Stimulated activated CD4-positive, alpha-beta T cell treated with anti-CD3 and anti-CD28 coated beads, Interleukin-1b, Interleukin-23, amount 100 ng/mL, for 48 hours (primary cell): ENCODE measurements at places on chromosomes 3 and 15.

DNA sequence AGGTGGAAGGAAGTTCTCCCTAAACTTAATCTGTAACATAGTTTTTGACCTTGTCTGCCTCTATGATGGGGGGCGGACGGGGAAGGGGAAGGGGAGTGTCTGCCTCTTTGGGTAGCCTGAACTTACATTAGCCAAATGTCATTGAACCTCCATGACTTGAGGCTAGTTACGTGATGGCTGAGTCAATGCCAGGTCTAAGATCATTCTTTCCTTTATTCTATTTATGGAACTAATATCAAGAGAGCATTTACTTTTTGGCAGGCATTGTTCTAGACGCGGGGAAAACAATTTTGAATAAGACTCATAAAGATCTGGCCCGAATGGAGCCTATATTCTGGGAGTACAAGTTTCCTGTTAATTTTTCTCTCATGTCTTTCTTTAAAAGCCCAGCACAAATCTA is 340.7 kb upstream of the C2CD4B start:
- no peak for DNase-seq

- DNase-seq, result no peak
Measured at GRCh38 chr3:119790369-119790768, 8.5 kb downstream of the NR1I2 start.

DNA sequence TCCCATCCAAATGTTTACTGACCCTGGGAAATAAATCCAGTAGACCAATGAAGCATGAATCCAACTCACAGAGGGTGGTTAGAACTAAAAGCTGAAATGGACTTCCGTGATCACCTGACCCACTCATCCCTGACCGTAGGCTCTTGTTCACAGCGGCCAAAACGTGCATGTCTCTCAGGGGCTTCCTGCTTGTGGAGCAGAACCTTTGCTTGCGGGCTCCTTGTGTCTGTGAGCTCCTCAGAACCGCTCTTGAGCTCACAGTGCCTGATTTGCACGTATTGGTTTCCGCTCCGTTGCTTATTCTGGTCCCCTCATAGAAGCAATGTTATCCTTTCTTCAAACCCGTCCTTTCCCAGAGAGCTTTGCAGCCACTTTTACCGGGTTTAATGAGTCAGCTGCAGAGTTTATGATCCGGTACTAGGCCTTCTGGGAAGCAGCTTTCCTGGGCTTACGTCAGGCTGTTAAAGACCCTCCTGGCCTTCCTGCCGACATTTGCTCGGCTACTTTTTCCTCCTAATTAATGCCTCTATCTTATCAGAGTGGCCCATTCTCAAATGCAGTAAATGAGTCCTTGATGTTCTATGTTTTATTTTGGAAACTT is 35.4 kb downstream of the LIPC start:
- no peak for DNase-seq

GRCh38 chr3:162992741-162993140 is 1496.1 kb downstream of the OTOL1 start:
- no peak for DNase-seq

DNA sequence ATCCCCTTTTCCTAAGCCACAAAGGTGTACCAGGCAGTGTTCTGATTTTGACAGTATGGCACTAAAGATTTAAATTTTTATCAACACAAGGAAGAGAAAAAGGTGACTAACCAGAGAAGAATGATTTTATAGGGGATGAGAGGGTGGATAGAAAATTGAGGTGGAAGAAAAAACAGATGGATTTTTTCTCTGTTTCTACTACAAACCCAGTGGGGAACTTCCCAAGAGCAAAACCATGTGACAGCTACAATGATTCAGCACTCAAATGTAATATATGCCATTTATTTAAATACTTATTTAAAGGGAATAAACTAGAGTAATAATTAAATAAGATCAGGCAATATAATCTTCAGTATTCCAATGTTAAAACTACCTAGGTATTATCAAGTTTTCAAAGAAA is 11.1 kb downstream of the DCUN1D1 start:
- no peak for DNase-seq

DNA sequence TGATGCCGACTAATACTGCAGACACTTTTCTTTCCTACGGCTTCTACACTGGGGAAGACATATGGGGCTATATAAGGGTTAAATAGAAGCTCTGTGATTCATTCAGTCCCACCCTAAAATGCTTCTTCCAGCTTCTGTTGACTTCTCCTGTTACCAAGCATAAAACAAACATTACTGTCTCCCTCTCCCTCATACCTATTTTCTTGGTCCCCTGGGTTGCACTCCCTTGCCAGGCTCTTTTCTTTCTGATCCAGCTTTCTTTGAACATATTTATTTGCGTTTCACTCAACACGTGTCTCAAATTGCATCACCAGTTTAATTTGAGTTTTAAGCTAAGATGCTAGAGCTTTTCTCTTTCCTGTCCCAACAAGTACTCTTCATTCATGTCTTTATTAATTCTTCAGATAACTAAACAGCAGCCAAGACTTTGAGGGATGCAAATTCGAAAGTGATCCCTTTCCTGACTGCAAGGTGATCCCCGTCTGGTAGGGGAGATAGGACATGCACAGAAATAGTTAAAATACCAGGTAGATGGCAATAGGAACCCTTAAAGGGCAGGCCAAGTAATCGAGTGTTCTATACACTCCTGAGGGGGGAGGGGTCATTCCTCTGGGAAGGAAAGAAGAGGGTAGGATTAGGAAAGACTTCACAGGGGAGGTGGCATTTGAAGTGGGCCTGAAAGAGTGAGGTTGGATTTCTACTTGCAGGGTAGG is 198.6 kb upstream of the BCL6 start:
- no peak for DNase-seq

DNA sequence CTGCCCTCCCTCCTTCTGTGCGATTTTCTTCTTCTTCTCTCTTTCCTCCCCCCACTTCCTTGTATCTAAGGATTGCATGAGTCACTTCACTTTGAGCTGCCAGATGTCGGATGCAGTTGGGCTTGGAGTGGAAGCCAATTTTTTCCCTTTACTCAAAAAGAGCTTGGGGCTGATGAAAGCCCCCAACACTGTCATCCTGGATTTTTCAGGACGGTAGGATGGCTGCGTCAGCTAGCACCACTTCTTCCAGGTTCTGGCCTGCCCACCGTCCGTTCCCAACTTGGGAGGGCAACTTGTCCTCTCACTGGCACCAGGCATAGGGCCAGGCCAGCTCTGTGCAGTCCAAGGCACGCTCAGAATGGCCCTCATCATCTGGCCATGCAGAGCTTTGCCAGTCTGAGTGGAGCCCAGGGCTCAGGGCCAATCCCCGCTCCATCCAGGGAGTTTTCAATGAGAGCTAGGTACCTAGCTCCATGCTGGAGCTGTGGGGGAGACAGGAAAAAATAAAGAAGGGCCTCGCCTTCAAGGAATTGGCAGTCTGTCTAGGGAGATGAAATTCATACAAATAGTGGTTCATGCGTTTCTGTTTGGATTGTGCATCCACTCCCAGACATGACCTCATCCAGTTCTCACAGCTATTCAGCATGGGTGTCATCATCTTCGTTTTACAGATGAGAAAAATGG is 47.7 kb upstream of the INSYN1 start:
- DNase-seq, result no peak

- no peak for DNase-seq
Measured at GRCh38 chr15:41251411-41251810, 20.3 kb downstream of the CHP1 start.

DNA sequence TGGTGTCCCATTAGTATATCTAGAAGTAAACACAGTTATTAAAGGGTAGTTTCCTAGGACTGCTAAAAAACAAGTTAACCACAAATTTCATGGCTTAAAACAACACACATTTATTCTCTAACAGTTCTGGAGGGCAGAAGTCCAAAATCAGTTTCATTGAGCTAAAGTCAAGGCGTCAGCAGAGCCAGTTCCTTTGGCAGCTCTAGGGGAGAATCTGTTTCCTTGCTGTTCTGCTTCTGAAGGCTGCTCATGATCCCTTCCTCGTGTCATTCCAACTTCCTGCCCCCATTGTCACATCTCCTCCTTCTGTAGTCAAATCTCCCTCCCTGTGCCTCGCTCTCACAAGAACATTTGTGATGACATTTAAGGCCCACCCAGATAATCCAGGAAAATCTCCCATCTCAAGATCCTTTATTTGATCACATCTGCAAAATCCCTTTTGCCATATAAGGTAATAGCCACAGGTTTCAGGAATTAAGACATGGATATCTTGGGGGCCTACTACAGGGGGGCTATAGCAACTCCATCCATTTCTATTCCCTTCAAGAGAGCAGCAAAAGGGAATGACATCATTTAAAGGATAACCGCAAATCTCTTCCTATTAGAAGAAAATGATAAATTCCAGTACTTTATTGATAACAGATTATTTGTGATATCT is 50.1 kb downstream of the GPR176 start:
- DNase-seq, result no peak

- DNase-seq, result no peak
Measured at GRCh38 chr3:141500397-141500796, 13.6 kb downstream of the RASA2 start.

DNA sequence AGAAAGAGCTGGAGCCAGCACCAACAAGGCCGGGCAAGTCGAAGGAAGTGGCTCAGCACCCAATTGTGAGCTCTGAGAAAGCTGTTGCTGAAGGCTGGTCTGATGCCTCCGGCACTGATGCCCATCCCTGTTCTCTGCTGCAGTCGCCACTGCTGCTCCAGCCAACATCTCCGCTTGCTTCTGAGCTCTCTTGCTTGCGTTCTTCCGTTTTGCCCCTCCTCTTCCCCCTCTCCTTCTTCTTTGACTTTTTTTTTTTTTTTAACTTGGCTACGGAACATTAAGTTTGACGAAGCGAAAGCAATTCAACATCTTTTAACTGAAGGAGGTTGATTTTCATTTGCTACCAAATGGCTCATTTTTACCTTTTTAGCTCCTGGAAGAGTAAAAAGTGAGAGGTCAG is 442.9 kb downstream of the MCTP2 start:
- no peak for DNase-seq

GRCh38 chr15:53910852-53911251 is 67.4 kb upstream of the UNC13C start:
- DNase-seq, result no peak
